Breast epithelium (tissue), 4 donors: ENCODE measurements at places on chromosomes 7 and 10. TPM values are rescaled to one million over a fixed set of nuclear protein-coding genes. Genes with fewer than 3 reads are reported as not detected.

DNA sequence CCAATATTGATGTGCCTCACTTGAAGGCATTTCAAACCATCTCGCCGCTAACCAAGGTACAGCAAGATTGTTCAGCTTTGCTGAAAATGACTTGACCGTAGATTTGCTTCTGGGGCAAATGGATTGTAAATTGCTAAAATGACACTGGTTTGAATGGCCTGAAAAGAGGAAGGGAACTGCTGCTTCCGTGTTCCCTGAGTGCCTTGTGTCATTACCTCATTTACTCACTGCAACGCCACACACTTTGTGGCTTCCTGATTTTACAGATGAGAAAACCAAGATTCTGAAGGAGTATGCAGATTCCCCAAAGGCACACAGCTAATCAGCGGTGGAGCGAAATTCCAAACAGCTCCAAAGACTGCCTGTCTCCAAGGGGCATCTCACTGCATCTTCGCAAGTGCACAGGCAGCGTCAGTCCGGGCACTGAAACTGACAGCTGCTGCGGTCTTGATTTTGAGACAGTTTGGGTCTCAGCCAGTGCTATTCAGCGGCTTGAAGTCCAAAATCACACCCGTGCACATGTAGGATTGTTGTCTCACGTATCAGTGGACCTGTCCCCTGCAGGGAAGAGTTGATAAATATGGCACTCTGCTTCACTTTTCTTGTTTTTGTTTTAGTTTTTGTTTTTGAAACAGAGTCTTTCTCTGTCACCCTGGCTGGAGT is 290.9 kb downstream of the DPP6 start:
- no peak for DNase-seq

Gene GPR22
- total RNA-seq: not detected

DNA sequence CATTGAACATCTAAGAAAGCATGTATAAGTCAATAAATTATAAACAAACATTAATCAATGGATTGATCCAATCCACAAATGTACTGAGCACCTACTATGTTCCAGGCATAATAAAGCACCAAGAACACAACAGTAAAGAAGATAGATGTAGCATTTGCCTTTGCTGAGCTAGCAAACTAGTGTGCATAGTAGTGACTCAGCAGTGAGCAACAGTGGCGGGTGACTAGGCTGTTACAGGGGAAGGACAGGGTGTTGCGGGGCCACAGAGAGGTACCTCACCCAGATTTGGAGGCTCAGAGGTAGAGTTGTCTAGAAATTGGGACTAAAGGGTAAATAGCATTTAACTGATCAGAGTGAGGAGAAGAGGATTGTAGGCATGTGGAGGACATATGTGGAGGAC is 83.6 kb downstream of the NXPH1 start:
- DNase-seq: no peak

Gene IDI2
- total RNA-seq: not detected

Gene CREB5
- 19.7 TPM for total RNA-seq

- DNase-seq: no peak
Observed at GRCh38 chr10:74930965-74931364, 104.6 kb downstream of the KAT6B start.

DNA sequence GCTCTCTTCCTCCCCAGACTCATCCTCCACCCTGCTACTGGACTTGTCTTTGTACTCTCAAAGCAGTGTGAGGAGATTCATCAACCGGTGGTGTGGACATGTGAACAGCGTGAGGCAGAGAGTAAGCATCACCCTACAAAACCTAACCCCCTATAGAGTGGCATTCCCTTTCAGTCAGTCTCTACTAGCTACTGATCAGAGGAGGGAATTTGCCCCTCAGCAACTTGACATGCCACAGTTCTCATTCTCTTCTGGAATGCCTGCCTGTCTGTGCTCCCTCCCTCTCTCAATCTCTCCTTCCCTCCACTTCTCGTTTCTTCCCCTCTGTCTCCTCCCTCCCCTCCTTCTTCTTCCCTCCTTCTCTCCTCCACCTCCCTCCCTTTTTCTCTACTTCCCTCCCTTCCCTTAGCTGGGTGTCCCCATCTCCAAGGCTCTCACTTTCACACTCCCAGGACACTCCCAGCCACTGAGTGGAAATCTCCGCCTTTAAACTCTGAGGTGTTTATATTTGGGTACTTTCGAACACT is 24.6 kb downstream of the H2AZ2 start:
- no peak for DNase-seq

DNA sequence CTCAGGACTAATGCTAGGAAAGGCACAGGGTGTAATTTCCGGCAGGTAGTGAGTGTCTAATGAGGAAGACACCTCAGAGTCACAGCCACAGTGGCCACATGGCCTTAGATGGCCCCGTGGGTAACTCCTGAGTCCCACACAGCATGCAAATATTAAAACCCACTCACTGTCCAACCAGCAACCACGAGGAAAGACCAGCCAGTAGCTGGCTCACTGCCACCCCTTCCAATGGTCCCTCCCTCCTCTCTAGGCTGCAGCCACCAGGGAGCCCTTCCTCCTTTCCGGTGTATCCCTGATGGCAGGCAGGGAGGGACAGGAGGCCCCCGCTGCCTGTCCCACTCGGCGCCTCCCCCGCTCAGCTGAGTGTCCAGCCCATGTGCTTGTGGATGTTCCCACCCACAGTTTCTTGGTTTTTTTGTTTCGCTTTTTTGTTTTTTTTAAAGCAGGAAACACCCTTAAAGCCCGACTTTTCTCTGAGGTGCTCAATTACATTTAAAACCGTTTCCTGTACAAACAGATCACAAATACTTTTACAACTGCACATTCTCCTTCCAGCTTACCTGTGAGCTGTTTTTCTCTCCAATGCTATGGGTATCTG is 9.2 kb downstream of the BNIP3 start:
- DNase-seq: no peak

GRCh38 chr7:5500056-5500776 is 76.6 kb upstream of the TNRC18 start:
- DNase-seq: no peak

Gene C10orf143
- total RNA-seq: 2.9 TPM

GRCh38 chr10:30192846-30193608 is 133.6 kb upstream of the JCAD start:
- no peak for DNase-seq

Gene FAM131B
- total RNA-seq: 0.73 TPM
